Peyer's patch (tissue), 4 donors: ENCODE measurements at places on chromosomes 11 and 22. TPM values are rescaled to one million over a fixed set of nuclear protein-coding genes. Genes with fewer than 3 reads are reported as not detected.

DNA sequence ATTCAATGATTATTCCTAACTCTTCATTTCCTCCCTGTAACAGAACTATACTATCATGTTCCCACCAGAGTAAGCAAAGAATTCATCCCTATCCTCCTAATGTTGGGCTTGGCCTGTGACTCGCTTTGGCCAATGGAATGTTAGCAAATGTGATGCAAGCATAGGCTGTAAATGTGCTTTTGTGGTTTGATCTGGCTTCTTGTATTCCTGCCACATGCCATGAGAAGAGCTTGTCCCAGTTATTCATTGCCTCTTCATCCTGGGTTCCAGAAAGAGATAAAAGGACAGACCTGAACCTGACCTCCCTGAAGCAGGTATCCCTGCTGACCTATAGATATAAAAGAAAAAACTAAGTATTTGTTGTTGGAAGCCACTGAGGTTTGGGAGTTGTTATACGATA lies 51.0 kb downstream of the SYTL2 start:
- H3K4me3 ChIP-seq: no peak overlapping the region
- no peaks in the 10 kb centered on the region for H3K27me3 ChIP-seq
- no peaks in the 10 kb centered on the region for H3K4me1 ChIP-seq
- no peak for DNase-seq

DNA sequence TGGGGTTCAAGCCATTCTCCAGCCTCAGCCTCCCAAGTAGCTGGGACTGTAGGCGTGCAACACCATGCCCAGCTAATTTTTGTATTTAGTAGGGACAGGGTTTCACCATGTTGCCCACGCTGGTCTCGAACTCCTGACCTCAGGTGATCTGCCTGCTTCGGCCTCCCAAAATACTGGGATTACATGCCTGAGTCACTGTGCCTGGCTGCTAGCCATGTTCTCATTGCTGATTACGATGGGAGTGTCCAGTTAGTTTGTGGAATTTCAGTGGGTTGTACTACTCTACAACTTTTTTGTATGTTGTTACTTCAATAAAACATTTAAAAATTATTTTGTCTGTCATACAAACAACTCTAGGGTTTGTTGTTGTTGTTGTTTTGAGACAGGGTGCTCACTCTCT lies 4.8 kb upstream of the VPS11 start:
- H3K27ac ChIP-seq: no peak overlapping the region
- no peak for DNase-seq
- no peaks in the 10 kb centered on the region for H3K36me3 ChIP-seq

DNA sequence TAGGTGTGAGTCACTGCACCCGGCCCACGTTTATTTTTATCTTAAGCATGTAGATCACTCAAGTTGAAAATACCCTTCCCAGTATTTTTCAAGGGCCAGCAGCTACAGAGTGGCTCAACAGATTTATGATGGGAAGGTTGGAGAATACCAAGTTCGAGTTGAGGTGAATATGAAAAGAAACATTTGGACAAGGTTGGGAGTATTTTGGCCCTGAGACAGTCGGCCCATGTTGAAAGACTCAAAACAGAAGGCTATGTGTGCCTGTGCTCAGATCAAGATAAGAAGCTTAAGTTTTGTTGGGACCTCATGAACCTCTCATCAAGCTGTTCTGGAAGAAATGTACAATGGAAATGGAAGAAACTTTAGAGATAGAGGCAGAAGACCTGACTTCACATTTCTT lies 199.1 kb downstream of the DBX1 start:
- H3K27ac ChIP-seq: no peak overlapping the region
- H3K27me3 ChIP-seq: no peaks in the 10 kb centered on the region
- H3K4me3 ChIP-seq: no peak overlapping the region

DNA sequence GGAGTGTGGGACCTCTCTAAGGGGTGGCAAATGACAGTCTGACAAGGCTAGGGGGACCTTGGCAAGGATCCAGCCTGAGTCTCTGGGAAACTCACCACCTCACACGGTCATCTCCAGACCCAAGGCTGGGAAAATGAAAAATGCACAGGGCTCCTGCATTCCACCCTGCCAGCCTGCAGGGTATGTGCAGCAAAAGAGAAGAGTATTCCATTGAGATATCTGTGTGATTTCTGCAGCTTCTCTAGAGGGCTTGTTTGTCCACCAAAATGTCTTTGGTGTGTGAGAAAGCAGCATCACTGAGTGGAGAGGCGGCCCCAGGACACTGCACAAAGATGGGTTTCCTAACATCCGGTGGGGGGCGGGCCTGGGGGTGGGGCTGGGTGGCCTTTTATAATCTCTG lies 177.8 kb downstream of the EFCAB6 start:
- H3K27me3 ChIP-seq: no peaks in the 10 kb centered on the region
- DNase-seq: no peak
- H3K4me3 ChIP-seq: no peak overlapping the region
- no peaks in the 10 kb centered on the region for H3K4me1 ChIP-seq

DNA sequence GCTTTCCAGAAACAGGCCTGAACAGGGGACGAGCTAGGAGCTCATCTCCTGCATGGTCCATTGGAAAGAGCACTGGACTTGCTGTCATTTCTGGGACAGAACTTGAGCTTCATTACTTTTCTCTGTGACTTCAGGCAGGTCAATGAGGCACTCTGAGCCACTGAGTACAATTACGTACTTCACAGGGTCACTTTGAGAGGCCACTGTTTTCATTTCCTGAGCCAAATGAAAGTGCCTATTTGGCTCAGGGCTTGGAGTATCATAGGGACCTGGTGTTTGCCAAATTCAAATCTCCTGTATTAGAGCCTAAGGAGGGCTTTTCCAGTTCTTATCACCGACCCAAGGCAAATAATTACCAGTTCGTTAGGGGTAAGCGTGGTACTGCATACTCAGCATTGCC lies 319.3 kb downstream of the CADM1 start:
- no peaks in the 10 kb centered on the region for H3K4me1 ChIP-seq
- no peak for DNase-seq
- no peaks in the 10 kb centered on the region for H3K36me3 ChIP-seq
- H3K27me3 ChIP-seq: no peaks in the 10 kb centered on the region

GRCh38 chr22:44529827-44530523 lies 31.9 kb upstream of the RTL6 start:
- H3K27me3 ChIP-seq: no peaks in the 10 kb centered on the region
- DNase-seq: no peak
- no peaks in the 10 kb centered on the region for H3K36me3 ChIP-seq
- no peaks in the 10 kb centered on the region for H3K4me1 ChIP-seq

The MAP6 gene
- total RNA-seq: 0.94 TPM

The LIF gene
- 7.4 TPM for total RNA-seq

The SLC37A2 gene
- 6.6 TPM for total RNA-seq

The MMP1 gene
- total RNA-seq: 0.35 TPM
